Esophagus squamous epithelium (tissue), 5 donors: ENCODE measurements at places on chromosomes 5 and 9.

DNA sequence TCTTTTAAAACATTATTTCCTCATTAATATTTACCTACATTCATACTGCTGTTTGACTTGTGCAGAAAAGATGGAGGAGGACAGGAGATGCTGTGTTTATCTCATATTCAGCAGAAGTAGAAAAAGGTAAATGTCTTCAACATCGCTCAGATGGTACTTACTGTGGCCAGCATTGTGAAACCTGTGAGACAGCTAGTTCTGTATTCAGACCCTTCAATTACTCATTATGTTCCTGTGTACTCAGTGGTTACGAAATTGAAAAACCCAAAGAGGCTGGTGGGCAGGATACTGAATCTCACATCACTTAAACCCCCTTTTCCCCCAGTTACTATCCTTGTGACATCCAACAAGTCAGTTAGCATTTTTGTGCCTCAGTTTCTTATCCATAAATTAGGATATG is 216.0 kb downstream of the KDM4C start:
- no peak for DNase-seq

DNA sequence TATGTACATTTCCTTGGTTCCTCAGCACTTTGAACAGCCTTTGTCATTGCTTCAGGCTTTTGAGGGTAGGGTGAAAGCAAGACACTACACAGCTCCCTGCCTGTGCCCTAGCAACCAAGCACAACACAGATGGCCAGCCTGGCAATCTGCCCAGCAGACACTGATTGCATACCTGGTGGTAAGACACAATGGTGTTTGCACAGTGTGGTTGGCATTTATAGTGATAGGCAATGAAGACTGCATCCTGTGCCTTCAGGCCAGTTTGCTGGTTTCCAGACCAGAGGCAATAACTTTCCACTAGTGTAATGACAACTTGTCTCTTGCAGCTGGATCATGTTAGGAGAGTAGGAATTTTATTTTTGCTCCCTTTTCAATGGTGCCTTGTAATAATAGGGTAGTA is 144.5 kb upstream of the TNC start:
- DNase-seq = no peak

- DNase-seq = no peak
Measured at GRCh38 chr9:88803546-88804253, 187.6 kb upstream of the S1PR3 start.

GRCh38 chr5:141434006-141434405 is 3.7 kb downstream of the PCDHGA12 start:
- no peak for DNase-seq

DNA sequence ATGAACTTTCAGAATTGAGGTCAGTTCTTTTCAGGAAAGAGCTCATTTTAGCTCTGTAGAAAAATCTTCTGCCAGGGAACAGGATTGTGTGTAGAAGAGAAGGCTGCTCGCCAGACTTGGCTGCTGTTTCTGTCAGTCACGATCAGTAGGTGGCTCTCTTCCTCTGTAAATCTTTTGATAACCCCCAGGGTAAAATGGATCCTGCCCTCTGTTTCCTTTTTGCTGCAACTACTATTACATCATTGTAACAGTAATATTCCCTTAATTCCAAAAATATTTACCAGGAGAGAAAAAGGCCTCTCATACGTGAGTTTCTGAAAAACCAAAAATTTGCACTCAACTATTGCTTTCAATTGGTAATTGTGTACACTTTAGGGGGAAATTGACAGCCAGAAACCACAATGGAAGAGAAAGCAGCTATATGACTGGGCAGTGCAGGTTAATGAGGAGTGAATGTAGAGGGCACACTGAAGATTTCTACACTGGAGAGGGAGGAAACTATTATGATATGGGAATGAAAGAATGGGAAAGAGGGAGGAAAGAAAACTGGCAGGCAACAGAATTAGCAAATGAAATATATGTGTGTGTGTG is 12.3 kb downstream of the IFNA21 start:
- DNase-seq = no peak

- DNase-seq = no peak
Measured at GRCh38 chr9:78368236-78368635, 71.3 kb downstream of the PSAT1 start.

- peak; percentile 33 for DNase-seq
Measured at GRCh38 chr5:138753794-138754698, 821 bp downstream of the CTNNA1 start.

- DNase-seq = no peak
Measured at GRCh38 chr5:141618030-141618803, 583 bp downstream of the DIAPH1 start.

- no peak for DNase-seq
Measured at GRCh38 chr9:104090578-104090977, 3.5 kb upstream of the SMC2 start.

DNA sequence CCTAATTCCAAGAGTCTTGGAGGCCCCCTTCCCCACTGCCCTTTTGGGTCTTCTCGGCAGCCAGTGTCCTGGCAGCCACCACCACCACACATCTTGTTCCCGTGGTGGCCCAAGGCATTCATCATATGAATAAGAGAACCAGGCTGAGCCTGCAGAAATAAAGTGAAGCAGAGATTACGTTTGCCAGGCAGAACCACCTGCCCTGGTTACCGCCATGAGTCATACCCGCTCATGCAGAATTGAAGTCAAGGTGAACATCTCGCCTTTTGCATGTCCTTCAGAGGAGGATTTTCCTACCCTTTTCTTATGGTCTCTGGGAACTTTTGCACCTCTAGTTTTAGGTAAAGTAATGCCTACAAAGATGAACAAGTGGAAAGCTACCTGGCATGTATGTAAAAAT is 119.5 kb upstream of the LMX1B start:
- no peak for DNase-seq

- no peak for DNase-seq
Measured at GRCh38 chr5:168667301-168667840, 88.2 kb upstream of the PANK3 start.

DNA sequence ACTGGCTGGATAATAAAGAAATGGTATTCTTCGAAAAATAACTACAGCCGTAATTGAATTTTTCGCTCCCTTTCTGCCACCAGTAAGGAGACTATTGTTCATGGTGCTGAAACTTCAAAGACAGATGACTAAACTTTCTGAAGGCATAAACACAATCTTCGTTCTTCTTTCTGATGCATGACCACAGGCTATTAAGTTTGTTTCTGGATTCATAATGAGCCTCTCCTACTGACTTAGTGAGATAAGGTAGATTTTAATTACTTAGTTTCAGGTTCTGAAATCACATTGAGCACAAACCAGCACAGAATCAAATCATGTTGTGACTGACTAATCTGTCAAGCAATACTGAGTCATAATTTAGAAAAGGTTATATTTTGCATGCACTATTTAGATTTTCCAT is 441.8 kb upstream of the CCNG1 start:
- DNase-seq = no peak

DNA sequence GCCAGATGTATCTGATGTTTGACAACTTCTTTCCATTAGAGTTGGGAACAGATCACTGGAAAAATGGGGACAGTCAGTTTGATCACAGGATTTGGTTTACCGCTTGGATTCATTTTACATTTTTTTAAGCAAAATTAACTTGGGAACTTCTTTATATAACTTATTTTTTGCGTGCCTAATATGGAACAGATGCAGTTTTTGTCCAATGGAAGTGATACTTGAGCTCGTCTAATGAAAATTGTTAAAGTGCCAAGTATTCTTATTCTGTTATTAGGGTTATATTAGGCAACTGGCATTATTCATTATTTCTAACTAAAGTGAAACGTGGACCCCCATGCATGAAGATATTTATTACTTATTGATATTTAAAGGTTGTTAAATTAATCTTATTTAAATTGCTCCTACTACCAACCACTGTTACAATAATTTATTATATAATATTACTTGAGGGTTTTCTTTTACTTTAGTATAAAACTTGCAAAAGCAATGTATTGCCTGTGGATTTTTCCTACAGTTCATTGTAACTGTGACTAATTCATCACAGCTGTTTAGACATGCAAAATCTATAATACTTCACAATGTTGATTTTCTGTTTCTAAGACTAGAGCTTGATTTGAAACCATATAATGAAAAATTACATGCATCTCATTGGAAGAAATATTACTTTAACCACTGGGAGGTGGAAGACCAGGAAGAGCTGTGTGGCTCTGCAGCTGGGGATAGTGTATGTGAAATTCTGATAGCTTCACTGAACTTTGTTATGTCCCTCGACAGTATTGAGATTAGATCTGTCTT is 787.3 kb upstream of the WWC1 start:
- DNase-seq = no peak

GRCh38 chr9:69981686-69982445 is 61.8 kb upstream of the MAMDC2 start:
- no peak for DNase-seq

- no peak for DNase-seq
Measured at GRCh38 chr9:10007356-10007755, 605.4 kb downstream of the PTPRD start.

- no peak for DNase-seq
Measured at GRCh38 chr5:76896196-76896595, 46.4 kb downstream of the S100Z start.

- no peak for DNase-seq
Measured at GRCh38 chr9:88387036-88387551, 1.1 kb upstream of the SPIN1 start.

GRCh38 chr5:91118796-91119195 is 264.3 kb downstream of the ARRDC3 start:
- no peak for DNase-seq

DNA sequence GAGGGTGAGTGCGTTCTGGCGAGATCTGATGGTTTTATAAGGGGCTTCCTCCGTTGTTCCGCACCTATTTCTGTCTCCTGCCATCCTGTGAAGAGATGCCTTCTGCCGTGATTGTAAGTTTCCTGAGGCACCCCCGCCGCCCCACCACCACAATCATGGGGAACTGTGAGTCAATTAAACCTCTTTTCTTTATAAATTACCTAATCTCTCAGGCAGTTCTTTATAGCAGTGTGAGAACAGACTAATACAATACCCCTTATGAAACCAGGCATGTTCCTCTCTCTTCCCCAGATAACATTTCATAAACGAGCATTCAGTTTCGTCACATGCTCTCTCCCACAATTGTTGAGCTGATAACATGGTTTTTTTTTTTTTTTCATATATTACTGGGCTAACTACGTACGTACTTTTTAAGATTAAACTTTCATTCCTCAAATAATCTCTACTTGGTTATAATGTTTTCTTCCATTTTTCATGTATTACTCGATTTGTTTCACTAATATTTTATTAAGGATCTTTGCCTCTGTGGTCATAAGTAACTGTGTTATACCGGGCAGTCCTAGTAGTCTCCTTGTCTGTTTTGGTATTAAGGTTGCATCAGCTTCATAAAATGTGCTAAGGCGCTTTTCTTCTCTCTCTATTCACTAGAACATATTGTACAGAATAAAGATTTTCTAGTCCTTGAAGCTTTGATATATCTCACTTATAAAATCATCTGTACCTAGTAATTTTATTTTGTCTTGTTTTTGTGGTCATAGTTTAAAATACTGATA is 64.9 kb upstream of the MVB12B start:
- no peak for DNase-seq

DNA sequence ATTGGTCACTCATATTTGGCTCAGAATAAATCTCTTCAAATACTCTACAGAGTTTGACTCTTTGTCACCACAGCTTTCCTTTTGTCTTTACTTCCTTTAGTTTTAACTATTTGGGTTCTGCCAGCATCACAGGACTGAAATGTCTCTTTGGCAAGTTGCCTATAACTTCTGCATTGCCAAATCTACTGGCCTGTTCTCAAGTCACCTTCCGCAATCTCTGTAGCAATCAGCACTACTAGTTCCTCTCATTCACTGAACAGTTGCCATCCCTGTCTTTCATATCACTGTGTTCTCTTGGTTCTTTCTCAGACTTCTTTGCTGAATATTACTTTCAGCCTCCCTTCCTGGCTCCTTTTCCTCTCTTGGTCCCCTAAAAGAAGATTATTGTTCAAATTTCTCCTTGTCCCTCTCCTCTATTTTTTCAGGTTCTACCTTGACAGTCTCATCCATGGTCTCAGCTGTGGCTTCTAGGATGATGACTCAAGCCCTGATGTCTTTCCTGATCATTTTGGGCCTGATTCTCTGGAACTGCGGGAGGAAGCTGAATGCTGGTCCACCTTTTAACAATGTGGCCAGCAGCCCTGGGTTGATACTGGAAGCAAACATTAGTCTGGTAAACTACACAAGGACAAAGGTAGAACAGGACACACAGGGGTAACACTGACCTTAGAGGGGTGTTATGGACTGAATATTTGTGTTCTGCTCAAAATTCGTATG is 44.0 kb upstream of the LIFR start:
- no peak for DNase-seq

GRCh38 chr5:60959156-60959555 is 14.2 kb downstream of the NDUFAF2 start:
- DNase-seq = no peak

DNA sequence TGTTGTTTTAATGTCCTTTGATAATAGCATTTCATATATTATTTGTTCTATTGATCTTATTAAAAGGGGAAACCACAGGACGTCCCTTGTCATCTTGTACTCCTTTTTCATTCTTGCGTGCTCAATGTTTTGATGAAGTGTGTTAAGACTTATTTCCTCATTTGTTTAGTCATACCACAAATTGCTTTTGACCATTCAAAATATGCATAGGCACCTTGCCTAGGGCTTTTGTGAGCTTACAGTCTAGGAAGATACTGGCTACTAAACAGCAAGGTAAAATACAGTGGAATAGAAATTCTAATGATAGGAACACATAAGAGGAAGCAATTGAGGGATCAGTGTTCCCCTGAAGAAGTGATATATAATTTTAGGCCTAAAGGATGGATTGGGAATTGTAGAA is 190.3 kb downstream of the WDR70 start:
- DNase-seq = no peak

DNA sequence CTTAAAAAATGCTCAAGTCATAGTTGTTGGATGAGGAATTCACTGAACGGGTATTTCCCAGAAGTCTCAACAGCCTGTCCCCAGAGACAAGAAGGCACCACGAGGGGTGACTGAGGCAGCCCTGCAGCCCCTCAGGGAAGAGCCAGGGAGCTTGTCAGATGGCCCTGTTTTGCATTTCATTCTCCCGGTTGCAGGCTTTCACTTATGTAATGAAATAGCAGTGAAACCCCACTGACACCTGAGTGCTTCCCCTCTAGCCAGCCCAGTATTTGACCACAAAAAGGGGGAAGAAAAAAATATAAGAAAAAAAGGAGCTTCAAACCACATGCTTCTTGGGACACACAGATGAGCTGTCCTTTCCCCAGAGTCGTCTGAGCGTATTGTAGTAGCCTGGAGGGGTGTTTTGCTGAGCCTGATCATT is 75.3 kb upstream of the IL12B start:
- DNase-seq = no peak

GRCh38 chr5:32960340-32961058 is 249.4 kb downstream of the NPR3 start:
- no peak for DNase-seq

GRCh38 chr9:26412446-26412845 is 480.2 kb downstream of the CAAP1 start:
- no peak for DNase-seq

DNA sequence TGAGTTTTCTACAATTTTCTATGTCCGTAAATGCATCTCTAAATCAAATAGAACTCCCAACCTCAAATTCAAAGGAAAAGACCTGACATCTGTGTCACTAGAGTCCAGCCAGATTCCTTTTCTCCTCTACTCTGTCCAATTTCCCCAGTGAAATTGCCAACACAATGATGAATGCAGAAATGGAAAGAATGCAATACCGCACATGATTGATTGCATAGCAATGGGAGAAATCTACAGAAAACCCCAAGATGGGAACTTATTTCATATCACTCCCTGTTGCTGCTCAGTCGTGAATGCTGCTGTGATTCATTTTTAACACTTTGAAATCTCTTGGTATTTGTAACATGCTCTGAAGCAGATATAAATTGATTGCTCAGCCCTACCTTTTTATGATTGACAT is 355.1 kb upstream of the TUSC1 start:
- no peak for DNase-seq

GRCh38 chr5:159155960-159156359 is 53.4 kb downstream of the RNF145 start:
- no peak for DNase-seq
